ENCODE measurements at places on chromosomes 7 and 10. TPM values are rescaled to one million over a fixed set of nuclear protein-coding genes. Genes with fewer than 3 reads are reported as not detected.

Gene STK31
- total RNA-seq, result 3.2 TPM

Gene IL15RA
- not detected for total RNA-seq

Gene PHKG1
- 7.2 TPM for total RNA-seq

Gene TRIL
- total RNA-seq, result 33.9 TPM

Gene C10orf53
- not detected for total RNA-seq

Gene STAG3
- total RNA-seq, result 0.69 TPM

Gene CRPPA
- total RNA-seq, result 11.8 TPM

Gene WASHC2C
- 32.1 TPM for total RNA-seq

Gene GJD4
- total RNA-seq, result 0.23 TPM

Gene PNLIPRP2
- not detected for total RNA-seq

Gene NEBL
- 66.4 TPM for total RNA-seq

Gene NXPH1
- 94.6 TPM for total RNA-seq

Gene FAM200A
- total RNA-seq, result 17.5 TPM

Gene NUTM2B
- total RNA-seq, result 0.46 TPM

Gene PPP1R3C
- total RNA-seq, result 47.3 TPM

Gene SPDYE2B
- total RNA-seq, result not detected

Gene GPR141
- not detected for total RNA-seq

Gene TMEM229A
- 4.6 TPM for total RNA-seq
